ENCODE measurements at places on chromosomes 1 and 21.

DNA sequence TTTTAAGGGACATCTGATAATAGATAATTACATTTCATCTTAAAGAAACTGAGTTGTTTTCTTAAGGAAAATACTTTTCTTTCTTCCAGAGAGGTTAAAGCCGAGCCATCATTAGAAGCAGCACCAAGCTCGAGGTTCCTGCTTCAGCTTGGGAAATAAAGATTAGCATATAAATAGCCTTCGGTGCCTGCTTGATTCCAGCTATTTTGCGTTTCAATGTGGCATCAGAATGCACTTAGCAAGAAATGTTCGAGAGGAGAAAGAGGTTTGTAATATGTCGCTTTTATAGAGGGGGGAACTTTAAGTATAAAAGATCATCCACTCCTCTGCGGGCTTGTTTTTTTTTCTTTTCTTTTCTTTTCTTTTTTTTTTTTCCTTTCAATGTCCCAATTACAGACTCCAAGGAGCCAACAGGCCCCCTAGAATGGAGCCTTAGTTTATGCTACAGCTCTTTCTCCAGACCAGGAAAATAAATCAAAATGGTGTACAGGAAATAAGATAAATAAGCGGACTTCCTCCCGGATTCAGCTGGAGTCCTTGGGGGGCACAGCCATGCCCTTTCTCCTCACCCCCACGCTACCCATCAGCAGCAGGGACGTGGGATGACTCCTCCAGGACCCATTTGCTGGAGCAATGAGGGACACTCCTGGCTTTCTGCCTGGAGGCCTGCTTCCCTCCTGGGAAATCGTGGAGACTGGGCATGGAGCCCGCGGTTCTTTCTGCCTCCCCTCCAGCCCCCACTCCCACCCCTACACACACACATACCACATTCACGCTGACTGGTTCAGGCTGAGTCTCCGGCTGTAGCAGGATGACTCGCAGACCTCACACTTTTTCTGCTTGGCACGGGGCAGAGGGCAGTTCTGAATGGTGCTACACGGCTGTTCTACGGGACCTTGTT is 131.6 kb downstream of the RRAGC start:
- no peak for DNase-seq

GRCh38 chr1:57086154-57086553 is 120.3 kb upstream of the C8B start:
- no peak for DNase-seq

- DNase-seq: no peak
Observed at GRCh38 chr21:45147473-45148315, 73.3 kb downstream of the ADARB1 start.

- no peak for DNase-seq
Observed at GRCh38 chr1:243268751-243269460, 13.1 kb downstream of the SDCCAG8 start.

DNA sequence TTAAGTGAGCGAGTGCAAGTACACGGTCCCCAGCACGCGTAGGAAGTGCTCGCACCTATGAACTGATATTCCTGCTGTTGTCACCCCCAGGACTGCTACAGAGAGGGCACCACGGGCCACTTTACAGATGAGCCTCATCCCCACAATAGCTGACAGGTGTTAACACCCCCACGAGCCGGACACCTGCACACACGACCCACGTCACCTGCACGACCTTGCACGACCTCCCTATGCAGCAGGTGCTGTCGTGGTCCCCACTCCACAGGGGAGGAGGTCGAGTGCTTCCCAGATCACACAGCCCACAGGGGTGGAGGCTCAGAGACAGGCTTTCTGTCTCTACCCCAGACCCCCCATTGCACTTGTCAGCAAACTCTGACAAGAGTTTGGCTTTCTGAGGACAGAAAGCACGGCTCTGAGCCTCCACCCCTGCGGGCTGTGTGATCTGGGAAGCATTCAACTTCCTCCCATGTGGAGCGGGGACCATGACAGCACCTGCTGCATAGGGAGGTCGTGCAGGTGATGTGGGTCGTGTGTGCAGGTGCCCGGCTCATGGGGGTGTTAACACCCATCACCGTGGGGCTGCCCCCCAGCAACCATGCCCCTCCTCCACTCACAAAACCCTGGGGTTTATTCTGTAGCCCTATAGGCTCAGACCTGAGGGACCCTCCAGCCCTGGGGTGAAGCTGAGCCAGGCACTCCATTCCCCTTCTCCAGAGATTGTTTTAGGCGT is 80.8 kb downstream of the MATN1 start:
- no peak for DNase-seq

GRCh38 chr1:56496821-56497772 is 82.3 kb downstream of the PLPP3 start:
- no peak for DNase-seq

DNA sequence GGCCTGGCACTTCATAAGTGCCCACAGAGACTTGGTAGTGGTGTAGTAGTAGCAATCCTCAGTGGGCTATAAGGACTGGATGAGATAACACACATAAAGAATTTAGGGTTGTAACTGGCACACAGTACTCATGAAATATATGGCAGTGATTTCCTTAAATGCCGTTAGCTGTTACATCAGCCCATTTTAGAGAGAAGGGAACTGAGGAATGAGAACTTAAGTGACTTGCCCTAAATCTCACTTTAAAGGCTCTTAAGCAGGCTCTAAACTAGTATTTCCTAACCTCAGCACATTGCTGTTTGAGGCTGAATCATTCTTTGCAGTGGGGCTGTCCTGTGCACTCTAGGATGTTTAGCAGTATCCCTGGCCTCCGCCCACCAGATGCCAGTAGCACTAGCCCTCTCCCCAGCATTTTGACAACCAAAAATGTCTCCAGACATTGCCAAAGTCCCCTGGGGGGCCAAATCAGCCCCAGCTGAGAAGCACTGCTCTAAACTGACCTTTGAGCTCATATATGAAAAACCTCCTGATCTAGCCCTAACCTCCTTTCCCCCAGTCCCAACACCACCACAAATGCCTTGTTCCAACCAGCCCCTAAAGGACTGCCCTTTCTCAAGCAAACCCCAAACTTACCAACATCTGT is 11.6 kb downstream of the CAMK2N1 start:
- no peak for DNase-seq

GRCh38 chr1:67239738-67240137 is 67.9 kb upstream of the IL12RB2 start:
- DNase-seq: no peak

DNA sequence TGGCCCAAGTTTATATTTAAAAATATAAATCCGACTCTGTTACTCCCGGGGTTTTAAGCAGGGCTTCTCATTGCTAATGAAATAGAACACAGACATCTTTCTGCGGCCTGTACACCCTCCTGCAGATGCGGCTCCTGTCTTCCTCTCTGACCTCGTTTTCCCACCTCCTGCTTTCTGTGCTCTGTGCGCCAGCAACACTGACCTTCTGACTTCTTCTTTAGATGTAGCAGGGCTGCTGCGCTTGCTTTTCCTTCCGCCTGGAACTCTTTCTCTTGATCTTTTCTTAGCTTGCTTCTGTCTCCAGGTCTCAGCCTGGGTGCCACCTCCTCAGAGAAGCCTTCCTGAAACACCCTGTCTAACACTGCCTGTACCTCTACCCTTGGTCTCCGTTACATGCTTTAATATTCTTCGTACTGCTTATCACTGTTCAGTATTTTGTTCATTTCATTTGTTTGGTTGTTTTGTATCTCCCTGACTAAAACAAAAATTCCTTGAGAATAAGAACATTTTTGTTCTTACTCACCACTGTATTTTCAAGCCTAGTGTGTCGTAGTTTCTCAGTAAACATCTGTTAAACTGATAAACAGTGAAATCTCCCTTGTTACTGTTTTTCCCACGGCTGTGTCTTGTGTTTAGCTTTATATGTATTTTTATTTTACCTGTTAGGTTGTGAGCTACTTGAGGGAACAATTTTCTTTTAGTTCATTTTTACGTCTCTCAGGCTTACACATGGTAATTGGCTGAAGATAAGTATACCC is 79.0 kb downstream of the ST3GAL3 start:
- no peak for DNase-seq

DNA sequence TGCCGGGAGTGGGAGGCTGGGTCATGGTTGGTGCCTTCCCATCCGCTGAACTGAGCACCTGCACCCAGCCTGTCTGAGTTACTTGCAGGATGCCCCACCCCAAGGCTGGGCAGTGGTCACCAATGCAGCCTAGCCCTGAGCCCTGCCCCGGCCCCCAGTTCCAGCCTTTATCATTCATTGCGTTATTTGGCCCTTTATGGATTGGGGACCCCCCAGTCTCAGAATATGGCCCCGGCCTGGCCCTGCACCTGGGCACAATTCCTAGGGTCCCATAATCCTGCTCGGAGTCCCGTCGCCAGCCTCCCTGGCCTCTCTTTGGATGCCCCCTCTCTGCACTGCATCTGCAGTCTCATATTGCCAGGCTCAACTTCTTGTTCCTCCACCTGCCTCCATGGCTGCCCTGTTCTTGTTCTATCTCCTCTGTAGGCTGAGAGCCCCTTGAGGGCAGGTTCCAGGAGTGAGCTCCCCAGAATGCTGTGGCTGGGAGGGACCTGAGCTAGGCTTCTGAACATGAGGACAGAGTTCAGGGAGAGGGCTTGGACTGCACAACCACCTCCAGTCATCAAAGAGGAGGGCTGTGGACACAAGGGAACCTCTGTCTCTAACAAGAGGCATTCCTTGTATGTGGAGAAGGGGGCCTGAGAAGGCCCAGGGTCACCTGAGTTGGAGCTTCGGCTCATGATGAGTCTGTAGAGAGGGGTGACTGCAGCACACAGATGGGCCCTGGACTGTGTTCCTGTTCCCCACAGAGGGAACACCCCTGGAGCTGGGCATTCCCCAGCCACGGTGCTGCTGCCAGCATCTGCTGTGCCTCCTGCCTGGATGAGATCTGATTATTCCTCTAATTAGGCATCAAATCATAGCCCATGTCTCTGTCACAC is 1.1 kb upstream of the KNCN start:
- DNase-seq: no peak

DNA sequence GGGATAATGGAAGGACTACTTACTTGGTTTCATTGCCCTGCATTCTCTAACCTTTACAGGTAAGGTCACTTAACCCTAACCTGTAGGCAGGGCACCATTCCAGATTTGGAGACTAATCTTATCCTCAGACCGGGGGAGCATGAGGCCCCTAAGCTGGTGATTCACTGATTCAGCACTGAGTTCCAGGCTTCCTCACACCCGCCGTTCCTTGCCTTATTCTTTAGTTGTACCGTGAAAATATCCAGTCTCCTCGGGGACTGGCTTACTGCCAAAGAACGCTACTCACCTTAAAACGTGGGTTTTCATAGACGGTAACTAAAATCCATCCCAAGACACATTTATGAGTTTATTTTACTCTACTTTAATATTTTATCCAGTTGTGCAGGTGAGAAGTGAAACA is 44.3 kb upstream of the COL24A1 start:
- no peak for DNase-seq

- DNase-seq: peak; percentile 16
Observed at GRCh38 chr1:160662910-160663309, 16.1 kb upstream of the SLAMF1 start.

GRCh38 chr1:229122606-229123005 is 148.3 kb upstream of the RAB4A start:
- no peak for DNase-seq

- no peak for DNase-seq
Observed at GRCh38 chr1:59384443-59384842, 87.5 kb downstream of the FGGY start.

DNA sequence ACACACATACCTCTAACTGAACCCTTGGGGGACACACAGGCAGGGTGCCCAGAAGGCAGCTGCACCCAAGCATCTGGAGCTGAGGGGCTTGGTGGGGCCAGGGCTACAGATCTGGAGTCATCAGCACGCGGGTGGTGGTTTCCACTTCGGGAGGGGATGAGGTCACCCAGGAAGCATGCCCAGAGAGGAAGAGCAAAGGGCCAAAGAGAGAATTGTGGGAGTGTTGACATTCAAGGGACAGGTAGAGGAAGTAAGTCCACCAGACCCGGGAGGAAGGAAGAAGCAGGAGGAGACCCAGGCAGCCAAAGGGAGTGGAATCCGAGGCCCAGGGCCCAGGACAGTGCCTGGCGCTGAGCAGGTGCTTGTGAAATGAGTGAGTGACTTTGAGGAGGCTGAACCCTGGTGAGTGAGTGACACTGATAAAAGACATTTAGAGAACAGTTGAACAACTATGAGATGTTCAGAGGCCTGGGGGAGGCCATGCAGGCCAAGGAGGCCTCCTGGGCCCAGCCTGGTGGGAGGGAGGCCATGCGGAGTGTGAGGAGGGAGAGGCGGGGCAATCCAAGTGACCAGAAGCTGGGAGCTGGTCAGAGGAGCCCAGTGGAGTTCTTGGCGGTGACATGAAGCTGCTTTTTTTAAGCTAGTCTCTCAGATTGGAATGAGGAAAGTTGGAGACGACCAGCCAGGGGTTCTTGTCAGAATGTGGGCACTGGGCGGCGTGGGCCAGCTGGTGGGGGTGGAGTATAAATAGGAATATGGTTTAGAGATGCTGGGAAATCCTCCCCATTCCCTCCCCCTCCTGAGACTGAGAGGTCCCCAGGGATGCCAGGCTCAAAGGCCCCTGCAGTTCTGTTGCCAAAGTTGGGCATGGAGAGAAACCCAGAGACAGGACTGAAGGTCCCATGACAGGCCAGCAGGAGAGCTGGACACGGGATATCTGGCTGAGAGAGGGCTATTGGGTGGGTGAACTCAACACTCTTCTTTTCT is 7.9 kb downstream of the CDK18 start:
- no peak for DNase-seq

GRCh38 chr1:60589916-60590315 is 492.4 kb upstream of the NFIA start:
- no peak for DNase-seq

- DNase-seq: no peak
Observed at GRCh38 chr1:197181982-197182381, 35.5 kb upstream of the ASPM start.

DNA sequence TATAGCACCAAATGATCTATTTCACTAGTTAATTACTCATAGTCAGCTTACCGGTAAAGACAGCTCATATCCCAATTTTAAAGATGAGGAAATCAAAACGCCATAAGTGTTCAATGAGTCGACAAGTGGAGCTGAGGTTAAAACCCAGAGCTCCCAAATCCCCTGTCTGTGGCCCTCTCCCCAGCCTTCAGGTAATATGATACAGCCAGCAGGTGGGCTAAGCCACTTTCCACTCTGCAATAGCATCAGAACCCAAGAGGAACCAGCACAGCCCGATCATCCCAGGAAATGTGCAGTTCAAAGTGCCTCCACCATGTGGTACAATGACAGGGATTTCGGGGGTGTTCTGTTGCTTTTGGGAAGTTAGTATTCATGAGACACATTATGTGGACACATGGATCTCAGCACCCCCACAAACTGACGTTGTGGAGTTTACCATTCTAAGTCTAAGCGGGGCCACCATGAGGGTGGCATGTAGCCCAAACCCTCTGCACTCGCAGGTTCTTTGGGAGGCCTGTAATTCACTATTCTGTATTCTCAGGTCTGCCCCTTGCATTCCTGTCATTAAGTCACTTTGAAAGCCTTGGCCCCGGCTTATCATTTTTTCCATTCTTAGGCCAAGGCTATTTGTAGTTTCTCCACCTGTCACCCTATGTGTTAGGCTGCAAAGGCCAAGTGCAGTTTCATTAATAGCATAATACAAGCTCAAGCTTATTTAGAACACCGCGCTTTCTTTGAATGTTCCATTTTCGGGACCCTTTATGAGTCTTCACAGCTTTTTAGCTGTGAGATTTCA is 26.3 kb upstream of the ACTN2 start:
- no peak for DNase-seq

- DNase-seq: no peak
Observed at GRCh38 chr1:37561133-37562132, 4.7 kb downstream of the DNALI1 start.

All from stimulated activated naive CD4-positive, alpha-beta T cell (primary cell).